PC-3 (cell line): ENCODE measurements at places on chromosomes 4 and X. TPM values are rescaled to one million over a fixed set of nuclear protein-coding genes. Genes with fewer than 3 reads are reported as not detected.

- DNase-seq: no peak
Measured at GRCh38 chr4:56745042-56745441, 63.9 kb upstream of the HOPX start.

DNA sequence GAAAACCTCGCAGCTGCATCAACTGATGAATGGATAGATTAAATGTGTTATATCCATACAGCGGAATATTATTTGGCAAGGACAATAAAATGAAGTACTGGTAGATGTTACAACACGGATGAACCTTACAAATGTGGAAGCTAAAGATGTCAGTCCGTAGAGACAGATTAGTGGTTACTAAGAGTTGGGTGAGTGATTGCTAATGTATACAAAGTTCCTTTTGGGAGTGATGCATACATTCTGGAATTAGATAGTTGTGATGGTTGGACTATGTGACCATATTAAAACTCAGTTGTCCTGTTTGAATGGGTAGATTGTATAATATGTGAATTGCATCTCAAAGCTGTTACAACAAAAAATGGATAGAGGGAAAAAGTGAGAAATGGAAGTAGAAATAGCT, 2.8 kb downstream of the FIP1L1 start:
- peak; percentile 29 for DNase-seq

GRCh38 chrX:154411981-154412340, 622 bp downstream of the TAFAZZIN start:
- peak; percentile 58 for DNase-seq

The POU4F2 gene
- not detected in 2 replicates for total RNA-seq

- no peak for DNase-seq
Measured at GRCh38 chr4:109432696-109433095, 919 bp upstream of the SEC24B start.

The DDX53 gene
- not detected in 2 replicates for total RNA-seq

DNA sequence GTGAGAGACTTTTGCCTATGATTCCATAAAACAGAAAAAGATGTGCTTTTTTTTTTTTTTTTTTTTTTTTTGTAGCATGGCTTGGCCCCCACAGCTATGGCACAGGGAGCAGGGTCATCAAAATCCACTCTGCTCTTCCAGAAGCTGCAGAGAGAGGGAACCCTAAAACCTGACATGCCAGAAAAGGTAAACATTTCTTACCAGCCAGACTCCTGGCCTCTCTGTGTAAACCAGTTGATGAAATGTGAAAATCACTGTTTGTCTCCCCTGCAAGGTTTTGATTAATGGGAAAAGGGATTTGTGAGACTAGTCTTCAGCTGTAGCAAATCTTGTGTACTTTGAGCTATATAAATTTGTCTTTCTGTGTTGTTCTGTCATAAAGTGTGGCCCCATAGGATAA, 105.9 kb downstream of the ARSJ start:
- no peak for DNase-seq

The PLAC8 gene
- total RNA-seq: 1.6 and 3.7 TPM in 2 replicates

GRCh38 chrX:10156199-10157031, at the start of gene CLCN4:
Gene CLCN4 (plus strand): TSS chrX:10156975. CDS start chrX:10185033, 28,058 bp downstream.
- DNase-seq: peak; percentile 74

GRCh38 chrX:54413753-54414152, 26.5 kb upstream of the TSR2 start:
- no peak for DNase-seq

The LEF1 gene
- total RNA-seq: 0.58 and 2.4 TPM in 2 replicates
